Muscle of back (tissue), 13 donors: ENCODE measurements at places on chromosomes 5 and 9.
A peak's percentile ranks its signal among the peaks of the same experiment; 100 is the strongest.

GRCh38 chr5:155193029-155193428 lies 179.5 kb downstream of the KIF4B start:
- no peak for DNase-seq

- DNase-seq, result no peak
Measured at GRCh38 chr9:86644675-86645034, 290.4 kb upstream of the TUT7 start.

- no peak for DNase-seq
Measured at GRCh38 chr5:87746891-87747377, 334.2 kb upstream of the CCNH start.

DNA sequence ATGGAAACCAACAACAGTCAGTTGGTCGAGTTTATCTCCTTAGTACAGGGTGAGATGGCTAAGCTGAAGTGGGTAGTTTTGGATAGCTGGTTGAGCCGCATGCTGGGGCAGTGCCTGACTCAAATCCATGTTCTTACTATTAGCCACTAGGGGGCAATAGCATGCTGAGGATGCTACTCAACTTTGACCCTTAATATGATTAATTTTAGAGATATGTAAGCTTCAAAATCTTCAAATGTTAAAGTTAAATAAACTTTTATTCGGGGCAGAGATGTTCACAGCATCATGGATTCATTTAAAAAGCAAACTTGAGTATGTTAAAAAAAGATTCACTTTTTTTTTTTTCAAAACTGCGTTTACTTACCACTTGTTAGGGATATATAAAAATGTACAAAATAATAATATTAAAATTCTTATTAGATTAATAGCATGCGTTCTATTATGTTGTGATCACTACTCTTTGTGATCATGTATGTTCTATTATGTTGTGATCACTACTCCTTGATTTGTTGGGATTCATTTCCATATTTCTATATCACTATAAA lies 57.0 kb downstream of the C9orf153 start:
- peak; percentile 39 for DNase-seq

DNA sequence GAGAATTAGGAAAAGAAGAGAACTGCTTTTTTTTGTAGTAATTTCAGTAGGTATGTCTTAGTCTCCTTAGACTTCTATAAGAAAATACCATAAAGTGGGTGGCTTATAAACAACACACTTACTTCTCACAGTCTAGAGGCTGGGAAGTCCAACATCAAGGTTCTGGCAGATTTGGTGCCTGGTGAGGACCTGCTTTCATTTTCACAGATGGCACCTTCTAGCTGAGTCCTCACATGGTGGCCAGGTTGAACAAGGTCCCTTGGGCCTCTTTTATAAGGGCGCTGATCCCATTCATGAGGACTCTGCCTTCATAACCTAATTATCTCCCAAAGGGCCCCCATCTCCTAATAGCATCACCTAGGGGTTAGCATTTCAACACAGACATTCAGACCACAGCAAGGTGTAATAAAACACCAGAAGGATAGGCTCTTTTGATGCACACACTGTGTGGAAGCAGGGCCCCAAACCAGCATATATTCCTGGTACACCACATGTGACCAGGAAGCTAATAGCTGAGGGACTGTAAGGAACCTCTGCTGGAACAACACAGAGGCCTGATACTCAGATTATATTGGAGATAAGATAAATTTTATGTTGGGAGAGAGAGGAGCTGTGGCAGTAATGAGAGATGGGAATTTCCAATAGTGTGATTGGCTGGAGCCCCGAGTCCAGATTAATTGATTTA lies 384.9 kb downstream of the RAB3C start:
- DNase-seq, result no peak

- DNase-seq, result no peak
Measured at GRCh38 chr9:134336924-134337323, 10.7 kb downstream of the RXRA start.

DNA sequence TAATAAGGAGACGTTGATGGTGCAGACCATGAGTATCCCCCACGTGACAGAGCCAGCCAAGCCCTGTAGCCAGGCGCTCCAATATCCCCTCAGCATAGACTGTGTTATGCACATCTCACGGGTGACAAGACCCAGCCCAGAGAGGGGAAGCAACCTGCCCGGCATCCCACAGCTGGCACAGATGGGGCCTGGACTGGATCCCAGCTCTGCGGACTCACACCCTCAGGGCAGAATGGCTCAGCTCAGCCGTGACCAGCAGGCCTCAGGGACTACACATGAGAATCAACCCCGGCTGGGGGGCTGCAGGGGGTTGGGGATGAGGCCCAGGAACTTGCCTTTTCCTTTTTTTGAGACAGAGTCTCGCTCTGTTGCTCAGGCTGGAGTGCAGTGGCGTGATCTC lies 11.7 kb downstream of the FIBCD1 start:
- DNase-seq, result no peak

GRCh38 chr9:113222482-113222841 lies 1.1 kb downstream of the SLC31A1 start:
- no peak for DNase-seq

DNA sequence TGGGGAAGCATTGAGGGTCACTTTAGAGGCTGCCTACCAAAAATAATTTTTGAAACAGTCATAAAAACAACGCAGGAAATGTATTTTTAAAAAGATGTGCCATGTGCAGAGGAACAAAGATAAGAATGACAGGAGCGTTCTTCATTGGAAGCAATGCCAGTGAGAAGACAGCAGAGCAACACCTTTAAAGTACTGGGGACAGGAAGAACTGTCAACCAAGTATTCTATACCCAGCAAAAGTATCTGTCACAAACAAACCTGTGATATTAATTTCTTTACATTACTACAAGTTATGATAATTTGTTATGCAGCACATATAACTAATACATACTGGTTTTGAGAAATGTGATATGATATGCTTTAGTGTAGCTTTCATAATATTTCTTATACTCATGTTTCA lies 675.6 kb downstream of the IRX1 start:
- no peak for DNase-seq

DNA sequence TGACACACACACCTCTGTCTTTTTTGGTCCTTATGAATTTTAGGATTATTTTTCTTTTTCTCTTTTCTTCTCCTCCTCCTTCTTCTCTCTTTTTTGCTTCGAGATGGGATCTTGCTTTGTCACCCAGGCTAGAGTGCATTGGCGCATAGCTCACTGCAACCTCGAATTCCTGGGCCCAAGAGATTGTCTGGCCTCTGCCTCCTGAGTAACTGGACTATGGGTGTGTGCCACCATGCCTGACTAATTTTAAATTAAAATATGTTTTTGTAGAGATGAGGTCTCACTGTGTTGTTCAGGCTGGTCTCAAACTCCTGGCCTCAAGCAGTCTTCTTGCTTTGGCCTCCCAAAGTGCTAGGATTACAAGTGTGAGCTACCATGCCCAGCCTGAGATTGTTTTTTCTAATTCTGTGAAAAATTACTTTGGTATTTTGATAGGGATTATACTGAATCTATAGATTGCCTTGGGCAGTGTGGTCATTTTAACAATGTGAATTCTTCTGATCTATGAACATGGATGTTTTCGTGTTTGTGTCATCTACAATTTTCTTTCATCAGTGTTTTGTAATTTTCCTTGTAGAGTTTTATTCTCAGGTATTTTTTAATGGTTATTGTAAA lies 7.7 kb downstream of the AHRR start:
- DNase-seq, result no peak

GRCh38 chr9:114902786-114903524 lies 27.4 kb downstream of the TNFSF8 start:
- DNase-seq, result no peak

- DNase-seq, result no peak
Measured at GRCh38 chr9:567128-567746, 274.3 kb upstream of the DMRT1 start.

DNA sequence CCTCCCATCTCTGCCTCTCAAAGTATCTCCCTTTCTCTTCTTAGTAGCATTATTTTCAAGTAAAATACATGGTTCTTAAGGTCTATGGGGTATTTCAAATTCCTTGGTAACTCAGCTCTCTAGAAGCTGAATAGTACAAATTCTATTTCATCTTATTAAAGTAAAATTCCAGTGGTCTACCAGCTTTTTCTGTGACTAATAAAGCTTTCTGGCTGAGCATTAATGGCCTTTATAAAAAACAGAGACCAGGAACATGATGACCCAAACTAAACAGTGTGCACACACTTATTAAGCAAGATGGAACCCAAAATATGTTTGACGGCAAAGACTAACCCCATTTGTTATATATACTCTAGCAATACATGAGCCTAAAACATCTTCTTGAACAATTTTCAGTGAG lies 142.6 kb downstream of the OR2K2 start:
- DNase-seq, result no peak

DNA sequence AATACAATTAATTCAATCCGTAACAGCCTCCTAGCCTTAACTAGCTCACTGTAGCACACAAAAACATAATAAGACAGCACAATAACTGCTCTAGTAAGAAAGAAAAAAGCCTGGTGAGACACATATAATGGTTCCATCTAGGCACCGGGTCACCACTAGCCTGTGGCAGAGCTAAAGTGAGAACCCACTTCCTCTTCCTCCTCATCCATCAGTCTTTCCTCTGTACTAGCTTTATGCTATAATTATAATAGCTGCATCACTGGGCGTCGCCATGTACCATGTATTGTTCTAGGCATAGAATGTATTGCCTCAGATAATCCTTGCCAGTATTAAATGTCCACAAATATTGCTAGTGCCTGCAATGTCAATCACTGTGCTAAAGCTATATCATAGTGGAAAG lies 23.1 kb downstream of the ADRB2 start:
- no peak for DNase-seq

- DNase-seq, result peak; percentile 86
Measured at GRCh38 chr5:74112372-74113195, 486.6 kb downstream of the ARHGEF28 start.

DNA sequence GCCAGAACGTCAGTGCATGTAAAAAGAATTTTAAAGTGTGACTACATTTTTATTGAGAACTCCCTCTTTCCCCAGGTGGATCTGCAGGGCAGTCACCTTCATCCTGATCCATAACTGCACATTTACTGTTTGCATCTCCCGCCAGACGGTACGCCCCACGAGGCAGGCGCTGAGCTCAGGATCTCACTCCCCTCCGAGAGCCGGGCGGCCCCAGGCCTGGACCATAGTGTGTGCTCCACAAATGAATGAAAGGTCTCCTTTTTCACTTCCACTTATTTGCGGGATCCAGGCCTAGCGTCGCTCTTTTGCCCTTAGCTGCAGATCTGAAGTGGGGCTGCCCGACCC lies 378 bp downstream of the DROSHA start:
- DNase-seq, result no peak

DNA sequence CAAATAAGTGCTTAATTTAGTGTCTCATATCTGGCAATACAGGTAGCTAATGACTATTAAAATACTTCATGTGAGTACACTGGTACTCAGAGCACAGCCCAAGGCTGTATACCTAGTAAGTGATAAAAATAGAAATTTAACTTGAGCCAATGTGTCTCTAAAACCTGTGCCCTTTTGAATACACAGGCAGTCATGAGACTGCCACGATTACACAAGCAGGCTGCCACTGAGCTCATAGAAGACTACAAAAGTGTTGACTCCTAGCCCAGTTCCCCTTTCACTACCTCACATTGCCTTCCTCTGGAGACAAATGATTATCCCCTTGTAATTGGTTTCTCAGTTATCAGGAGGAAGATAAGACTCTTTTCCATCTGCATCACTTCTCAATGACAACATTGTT lies 66.3 kb upstream of the PAPPA start:
- DNase-seq, result no peak

DNA sequence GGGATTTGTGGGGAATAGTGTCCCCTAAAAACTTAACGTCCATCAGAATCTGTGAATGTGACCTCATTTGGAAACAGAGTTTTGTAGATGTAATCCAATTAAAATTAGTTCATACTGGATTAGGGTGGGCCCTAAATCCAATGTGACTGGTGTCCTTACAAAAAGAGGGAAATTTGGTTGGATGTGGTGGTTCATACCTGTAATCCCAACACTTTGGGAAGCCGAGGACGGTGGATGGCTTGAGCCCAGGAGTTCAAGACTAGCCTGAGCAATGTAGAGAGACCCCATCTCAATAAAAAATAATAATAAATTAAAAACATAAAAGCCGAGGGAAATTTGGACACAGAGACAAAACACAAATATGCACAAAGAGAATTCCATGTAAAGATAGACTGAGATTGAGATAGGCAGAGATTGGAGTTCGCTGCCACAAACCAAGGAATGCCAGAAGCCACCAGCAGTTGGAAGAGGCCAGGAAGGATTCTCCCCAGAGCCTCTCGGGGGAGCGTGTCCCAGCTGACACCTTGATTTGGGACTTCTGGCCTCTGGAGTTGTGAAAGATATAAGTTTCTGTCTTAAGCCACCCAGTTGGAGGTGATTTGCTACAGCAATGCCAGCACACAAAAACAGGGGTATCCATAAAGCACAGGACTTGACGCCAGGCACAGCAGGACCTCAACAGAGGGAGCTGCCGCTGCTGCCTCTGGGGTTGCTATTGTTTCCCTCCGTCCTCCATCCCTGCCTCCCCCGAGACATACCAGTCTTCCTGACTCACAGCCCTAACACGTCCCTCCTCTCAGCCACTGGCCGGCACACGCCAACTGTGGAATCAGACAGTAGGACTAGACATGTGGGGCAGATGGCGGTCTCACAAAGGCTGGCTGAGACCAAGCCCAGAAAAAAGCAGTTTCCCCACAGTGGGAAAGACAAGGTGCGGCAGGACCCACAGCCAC lies 73.8 kb upstream of the IL17B start:
- no peak for DNase-seq

DNA sequence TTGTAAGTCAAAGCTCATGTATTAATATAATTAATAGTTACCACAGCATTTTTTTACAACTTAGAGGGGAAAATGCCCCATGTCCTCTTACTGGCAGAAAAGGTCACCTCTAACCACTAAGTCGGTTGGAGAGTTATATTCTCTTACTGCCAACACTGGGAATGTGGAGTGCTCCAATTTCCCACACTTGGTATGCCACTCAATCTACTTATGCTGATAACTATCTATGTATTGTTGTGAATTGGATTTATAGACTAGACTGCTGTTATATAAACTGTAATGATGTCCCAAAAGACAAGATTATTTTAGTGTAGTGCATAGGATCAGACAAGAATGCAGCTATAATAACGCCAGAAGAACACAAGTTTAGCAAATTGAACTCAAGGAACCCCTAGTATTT lies 2385.2 kb upstream of the C9orf72 start:
- DNase-seq, result no peak
